ENCODE measurements at places on chromosomes 7 and 10.

GRCh38 chr7:111005445-111005844 is 85.5 kb upstream of the LRRN3 start:
- DNase-seq = no peak

GRCh38 chr7:84975586-84976185 is 211.2 kb downstream of the SEMA3D start:
- DNase-seq = peak; percentile 52

GRCh38 chr7:77351539-77352004 is 64.6 kb downstream of the GSAP start:
- no peak for DNase-seq

DNA sequence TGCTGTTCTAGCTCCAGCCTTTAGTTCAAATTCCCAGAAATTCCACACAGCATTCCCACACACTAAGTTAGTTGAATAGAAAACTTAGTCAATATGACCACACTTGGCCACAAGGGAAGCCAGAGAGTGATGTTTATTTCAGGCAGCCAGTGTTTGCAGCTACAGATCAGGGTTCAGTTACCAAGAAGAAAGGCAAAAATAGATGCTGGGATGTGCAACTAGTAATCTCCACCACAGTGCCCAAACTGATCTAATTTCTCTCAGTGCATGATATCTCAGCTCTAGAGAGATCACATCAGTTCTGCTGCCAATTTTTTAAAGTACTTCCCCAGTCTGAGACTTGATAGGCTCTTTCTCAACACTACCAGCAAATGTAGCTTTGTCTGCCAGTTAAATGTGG is 17.6 kb downstream of the SLF2 start:
- DNase-seq = no peak

DNA sequence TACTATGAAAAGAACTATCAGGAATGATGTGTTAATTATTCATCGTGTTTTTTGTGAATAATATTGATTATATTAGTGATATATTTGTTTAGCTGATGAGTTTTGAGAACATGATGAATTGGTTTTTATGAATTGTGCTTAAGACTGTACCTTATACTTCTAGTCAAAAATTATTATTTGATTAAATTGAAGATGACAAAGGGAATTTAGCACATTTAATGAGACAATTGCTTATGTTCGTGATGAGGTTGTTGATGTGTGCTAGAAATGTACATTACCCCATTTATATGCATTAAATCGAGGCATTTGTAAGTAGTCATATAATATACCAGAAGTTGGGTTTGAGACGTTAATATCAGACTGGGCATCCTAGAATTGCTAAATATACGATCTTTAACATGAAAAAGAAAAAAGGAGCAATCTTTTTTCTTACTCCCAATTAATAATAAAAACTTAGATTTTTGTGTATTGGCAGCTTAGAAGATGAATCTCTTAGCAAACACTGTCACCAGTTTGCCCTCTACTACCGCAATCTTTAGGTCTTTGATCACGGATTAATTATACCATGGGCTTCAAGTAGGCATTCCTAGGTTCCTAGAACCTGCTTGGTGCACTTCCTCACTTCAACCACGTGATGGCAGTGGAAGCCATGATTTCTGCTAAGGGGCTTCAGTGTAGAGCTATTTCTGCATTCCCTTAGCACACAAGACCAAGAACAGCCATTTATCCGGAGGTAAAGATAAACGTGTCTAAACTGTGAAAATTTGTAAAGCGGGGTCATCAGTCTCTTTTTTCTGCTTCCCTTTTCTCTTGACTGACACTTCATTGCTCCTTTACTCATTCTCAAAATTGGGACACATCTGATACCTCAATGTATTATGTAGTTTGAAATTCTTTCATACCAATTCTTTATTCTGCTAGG is 1.6 kb downstream of the KLHDC10 start:
- DNase-seq = peak; percentile 91

DNA sequence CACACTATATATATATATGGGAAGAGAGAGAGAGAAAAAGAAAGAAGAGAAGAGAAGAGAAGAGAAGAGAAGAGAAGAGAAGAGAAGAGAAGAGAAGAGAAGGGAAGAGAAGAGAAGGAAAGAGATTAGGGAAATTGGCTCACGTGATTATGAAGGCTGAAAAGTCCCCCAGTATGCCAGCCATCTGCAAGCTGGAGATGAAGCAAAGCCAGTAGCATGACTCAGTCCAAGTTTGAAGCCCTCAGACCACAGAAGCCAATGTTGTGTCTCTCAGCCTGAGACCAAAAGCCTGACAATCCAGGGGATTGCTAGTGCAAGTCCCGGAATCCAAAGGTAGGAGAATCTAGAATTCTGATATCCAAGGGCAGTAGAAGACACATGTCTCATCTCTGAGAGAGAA is 206.3 kb upstream of the PRSS1 start:
- DNase-seq = peak; percentile 58

DNA sequence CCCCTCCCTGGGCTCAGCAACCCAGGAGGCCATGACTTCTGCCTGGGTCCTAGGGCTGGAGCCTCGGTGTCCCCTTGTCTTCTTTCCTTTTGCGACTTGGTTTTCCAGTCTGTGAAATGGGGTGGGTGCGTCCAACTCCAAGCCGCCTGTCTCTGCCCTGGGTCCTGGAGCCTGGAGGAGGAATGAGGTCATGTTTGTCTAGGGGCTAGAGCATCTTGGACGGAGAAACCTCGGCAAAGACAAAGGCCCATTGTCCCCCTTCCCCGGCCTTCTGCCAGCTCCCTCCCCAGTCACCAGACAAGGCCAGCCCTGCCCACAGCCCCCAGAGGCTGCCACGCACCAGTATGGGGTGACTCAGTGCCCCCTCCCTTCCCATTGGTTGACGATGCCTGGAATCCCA is 39.8 kb upstream of the ELN start:
- peak; percentile 58 for DNase-seq

Data from cardiac fibroblast (primary cell).